Large intestine (tissue), 12 donors: ENCODE measurements at places on chromosomes 11 and 22. TPM values are rescaled to one million over a fixed set of nuclear protein-coding genes. Genes with fewer than 3 reads are reported as not detected.

DNA sequence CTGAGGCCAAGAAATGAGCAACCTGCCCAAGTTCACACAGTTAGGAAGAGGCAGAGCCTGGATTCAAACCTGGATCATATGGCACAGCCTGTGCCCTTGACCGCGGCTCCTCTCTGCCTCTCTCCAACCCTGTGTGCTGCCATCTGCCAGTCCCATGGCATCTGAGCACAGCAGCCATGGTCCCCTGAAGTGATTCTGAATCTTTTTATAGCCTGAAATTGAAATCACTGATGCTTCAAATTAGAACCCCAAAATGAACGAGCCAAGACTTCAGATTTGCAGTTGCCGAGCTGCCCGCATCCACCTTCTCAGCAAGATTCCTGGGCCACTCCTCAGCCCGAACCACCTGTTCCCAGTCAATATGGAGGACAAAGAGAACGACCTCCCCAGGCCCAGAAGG lies 252.7 kb downstream of the CTTN start:
- DNase-seq, result no peak

GRCh38 chr11:104765401-104766095 lies 132.7 kb downstream of the CASP12 start:
- DNase-seq, result no peak

Gene LARGE1
- polyA plus RNA-seq, result 17.8 TPM

- DNase-seq, result no peak
Measured at GRCh38 chr11:74318241-74318932, 6.9 kb upstream of the P4HA3 start.

GRCh38 chr11:100190395-100190794 lies 496.7 kb upstream of the ARHGAP42 start:
- DNase-seq, result no peak

- DNase-seq, result no peak
Measured at GRCh38 chr22:46212195-46212594, 37.9 kb downstream of the CDPF1 start.

DNA sequence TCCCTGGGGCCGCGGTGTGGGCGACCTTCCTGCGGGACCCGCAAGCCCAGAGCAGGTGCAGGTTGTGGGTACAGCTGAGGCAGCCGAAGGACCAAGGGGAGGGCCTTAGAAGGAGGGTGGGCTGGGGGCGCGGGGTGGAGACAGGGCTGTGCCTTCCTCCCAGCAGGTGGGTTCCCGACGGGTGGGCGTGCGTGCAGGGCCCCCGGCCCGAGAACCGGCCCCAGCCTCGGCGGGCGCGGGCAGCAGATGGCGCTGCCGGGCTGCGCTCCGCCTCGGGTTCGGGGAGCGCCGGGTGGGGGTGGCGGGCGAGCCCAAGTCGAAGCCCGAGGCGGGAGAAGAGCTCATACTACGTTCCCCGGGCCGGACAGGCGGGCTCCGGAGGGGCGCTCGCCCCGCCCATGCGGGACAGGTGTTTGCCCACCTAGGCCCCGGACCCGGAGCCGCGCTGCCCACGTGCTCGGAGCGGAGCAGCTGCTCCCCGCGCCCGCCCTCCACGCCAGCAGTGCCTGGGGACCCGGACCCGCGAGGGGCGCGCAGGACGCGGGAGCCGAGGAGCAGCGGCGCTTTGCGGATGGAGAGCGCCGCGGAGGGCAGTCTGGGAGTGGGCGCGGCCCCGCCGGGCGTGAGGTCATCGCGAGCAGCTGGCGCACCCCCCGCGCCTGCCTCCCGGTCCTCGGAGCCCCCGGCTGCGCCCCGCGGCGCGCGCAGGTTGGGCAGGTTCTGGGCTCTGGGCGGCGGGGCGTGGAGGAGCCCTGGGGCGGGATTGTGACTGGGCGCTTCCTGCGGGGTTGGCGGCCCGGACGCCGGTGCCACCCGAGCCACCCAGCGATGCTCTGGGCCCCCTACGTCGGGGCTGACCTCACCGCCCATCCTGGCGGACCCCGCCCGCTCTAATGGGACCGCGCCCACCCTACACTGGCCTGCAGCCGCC lies 25.3 kb downstream of the DUSP8 start:
- DNase-seq, result peak; percentile 69

GRCh38 chr11:19220903-19221724 lies 19.3 kb upstream of the CSRP3 start:
- no peak for DNase-seq

DNA sequence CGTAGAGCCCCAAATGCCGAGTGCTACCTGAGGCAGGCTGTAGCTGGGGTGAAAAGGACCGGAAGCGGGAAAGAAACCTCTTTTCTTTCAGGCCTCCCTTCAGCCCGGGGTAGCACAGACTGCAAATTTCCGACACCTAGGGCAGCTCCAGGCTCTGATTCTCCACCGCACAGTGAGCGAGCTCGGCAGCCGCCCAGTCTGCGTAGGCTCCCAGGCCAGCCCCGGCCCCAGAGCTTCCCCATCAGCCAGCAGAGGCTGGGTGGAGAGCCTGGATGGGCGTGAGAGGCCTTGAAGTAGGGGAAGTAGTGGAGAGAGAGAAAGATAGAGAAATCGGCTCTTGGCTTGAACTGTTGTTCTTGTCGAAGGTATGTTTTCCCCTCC lies 9.3 kb upstream of the PAX6 start:
- no peak for DNase-seq

- DNase-seq, result no peak
Measured at GRCh38 chr11:2378527-2379210, 1.6 kb downstream of the CD81 start.

DNA sequence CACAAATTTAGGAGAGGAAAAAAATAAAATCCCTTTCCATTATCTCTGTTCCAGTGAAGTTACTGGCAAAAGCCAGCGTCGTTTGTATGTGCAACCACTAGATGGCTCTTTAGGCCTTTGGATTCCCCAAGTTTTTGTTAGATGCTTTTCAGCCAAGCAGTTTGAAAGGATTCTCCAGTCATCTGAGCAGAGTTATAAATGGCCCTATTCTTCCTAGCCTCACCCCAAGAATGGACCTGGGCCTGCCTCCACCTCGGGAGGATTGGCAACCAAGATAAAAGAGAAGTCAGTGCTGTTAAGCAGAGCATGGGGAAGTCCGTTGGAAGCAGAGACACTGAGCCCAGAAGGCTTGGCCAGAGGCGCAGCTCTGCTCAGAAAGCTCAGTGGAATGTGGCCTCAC lies 15.4 kb downstream of the FAM181B start:
- DNase-seq, result no peak
